ENCODE measurements at places on chromosomes 1 and 21.

- no peak for DNase-seq
Measured at GRCh38 chr1:117613969-117614729, 8.3 kb downstream of the TENT5C start.

GRCh38 chr1:175380521-175381300 is 188.1 kb upstream of the KIAA0040 start:
- DNase-seq: no peak

DNA sequence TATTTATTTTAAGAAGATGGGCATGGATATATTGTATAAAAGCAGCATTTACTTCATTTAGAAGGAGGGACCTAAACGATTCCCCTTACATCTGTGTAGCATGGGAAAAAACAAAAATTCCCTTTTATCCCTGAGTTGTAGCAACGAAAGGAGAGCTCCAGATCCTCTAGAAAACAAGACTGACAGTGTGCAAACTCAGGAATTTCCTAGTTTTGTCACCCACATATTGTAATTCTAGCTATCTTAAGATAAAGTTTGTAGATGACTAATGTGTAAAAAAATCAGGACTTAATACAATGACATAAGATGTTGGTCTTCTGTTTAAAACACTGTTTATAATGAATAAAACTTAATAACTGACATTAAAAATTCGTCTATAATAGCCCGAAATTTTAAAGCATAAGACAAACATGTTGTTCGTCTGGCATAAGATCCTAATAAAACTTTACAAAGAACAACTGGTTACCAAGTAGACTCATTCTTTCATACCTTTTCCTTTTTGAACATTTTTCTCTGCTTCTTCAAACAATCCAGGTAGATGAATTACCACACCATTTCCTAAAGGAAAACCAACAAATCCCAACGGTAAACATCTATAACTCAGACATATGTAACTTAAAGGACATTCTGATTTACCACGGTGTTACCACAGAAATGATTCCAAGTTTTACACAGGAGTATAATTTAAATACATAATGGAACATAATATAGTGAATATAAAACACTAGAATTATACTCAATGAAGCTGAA is 15.2 kb downstream of the ADSS2 start:
- DNase-seq: no peak

DNA sequence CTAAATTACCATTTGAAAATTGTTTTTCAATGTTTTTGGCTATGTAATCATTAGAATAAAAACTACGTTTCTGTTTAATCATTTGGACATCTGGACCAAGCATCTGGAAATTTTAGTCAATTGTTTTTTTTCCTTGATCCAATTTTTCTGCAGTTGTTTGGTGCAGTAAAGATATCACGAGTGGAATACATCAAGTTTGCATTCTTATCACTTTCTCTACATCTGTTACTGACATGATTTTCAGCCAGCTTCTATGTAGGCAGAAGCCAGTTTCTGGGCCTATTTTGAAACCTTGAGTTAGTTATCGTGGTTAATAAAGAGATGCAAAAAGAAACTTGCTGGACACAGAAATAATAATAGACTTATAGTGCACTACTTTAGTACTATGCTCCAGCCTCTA is 277.9 kb upstream of the ADAMTS5 start:
- no peak for DNase-seq

DNA sequence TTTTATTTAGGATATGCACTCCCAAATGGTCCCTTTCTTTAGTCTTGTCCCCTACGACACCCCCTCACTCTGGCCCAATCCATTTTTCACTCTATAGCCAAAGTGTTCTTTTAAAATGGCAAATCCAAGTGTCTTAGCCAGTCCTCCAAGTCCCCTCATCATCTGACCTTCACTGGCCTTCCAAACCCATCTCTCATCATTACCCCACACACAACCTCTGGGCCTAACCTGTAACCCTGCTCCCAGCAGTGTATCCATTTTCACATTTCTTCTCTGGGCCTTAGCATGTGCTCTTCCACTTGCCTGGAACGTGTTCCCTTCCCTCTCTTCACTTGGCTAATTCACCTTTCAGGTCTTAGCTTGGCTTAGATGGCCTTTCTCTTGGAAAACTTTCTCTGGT is 6.5 kb upstream of the ARL8A start:
- DNase-seq: no peak

DNA sequence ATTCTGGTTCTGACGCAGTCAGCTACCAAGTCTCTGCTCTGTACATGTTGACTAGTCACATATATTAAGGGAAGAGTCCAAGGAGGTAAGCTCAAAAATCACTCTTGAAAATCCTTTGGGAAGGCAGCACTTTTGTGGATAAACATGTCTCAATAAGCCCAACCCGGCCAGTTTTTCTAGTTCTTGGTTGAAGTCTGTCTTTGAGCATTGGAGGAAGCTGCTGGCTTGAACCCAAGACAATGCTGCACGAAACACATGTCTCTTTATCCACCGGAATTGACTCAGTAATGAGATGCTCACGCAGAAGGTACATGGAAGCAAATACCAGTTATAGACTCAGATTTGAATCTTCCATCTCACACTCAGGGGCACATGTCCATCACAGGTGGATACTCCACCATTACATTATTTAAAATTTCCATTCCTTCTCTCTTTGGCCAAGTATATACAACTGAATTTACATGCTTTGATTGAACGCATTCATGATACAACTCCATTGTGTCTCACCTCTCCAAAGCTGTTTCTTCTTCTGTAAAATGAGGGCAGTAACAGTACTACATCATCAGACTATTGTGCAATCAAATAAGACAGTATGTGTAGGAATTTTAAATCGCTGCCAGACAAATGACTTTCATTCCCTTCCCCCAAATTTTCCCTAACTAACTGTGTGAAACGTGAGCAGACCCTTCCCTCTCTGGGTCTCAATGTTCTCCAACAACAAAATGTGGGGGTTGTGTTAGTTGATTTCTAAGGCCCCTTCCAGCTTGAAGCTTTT is 9.6 kb upstream of the GUCA2A start:
- DNase-seq: no peak

- no peak for DNase-seq
Measured at GRCh38 chr1:166814611-166815010, 24.7 kb upstream of the POGK start.

GRCh38 chr1:15022048-15022447 is 131.5 kb upstream of the TMEM51 start:
- no peak for DNase-seq

GRCh38 chr1:159987186-159987585 is 33.1 kb upstream of the SLAMF9 start:
- DNase-seq: no peak

DNA sequence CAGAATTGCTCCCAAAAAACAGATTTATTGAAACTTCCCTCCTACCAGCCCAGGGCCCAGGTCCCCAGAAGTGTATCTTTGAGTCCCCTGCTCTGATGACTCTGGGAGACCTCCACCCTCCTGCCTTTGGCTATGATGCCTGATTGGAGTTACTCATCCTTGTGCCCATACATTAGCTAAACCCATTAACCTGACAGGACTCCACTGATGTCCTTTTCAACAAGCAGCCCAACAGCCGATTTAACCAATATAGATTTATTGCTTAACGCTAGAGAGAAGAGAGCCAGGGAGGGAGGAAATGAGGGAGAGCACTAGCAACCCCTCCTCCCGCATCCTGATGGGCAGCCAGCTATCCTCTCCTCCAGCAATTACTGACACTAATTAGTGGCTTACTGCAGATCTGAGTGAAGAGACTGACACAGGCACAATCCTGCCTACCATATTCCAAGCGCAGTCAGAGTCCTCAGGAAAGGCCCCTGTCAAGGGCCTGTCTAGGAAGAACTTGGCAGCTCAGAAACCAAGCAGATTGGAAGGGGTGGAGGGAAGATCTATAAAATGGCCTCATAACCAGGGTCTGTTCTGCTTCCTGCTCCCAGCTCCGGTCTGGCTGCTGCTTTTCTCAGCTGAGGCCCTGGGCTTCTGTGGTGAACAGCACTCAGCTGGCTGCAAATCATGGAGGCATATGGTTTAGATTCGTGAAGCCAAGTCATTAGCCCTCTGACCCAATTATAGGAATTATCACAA is 484.5 kb upstream of the DAB1 start:
- no peak for DNase-seq

- peak; percentile 94 for DNase-seq
Measured at GRCh38 chr1:48492392-48492791, 20.4 kb upstream of the SPATA6 start.

- DNase-seq: no peak
Measured at GRCh38 chr1:172293429-172293828, 127.1 kb upstream of the C1orf105 start.

All from DMS79 treated with DMSO at 0.1 percent for 48 hours (cell line).